ENCODE measurements at places on chromosomes 12 and 14.
A peak's percentile ranks its signal among the peaks of the same experiment; 100 is the strongest.

GRCh38 chr12:24084800-24085199, 135.3 kb upstream of the SOX5 start:
- no peak for DNase-seq

GRCh38 chr12:102682366-102683289, 202.3 kb upstream of the IGF1 start:
- DNase-seq = no peak

DNA sequence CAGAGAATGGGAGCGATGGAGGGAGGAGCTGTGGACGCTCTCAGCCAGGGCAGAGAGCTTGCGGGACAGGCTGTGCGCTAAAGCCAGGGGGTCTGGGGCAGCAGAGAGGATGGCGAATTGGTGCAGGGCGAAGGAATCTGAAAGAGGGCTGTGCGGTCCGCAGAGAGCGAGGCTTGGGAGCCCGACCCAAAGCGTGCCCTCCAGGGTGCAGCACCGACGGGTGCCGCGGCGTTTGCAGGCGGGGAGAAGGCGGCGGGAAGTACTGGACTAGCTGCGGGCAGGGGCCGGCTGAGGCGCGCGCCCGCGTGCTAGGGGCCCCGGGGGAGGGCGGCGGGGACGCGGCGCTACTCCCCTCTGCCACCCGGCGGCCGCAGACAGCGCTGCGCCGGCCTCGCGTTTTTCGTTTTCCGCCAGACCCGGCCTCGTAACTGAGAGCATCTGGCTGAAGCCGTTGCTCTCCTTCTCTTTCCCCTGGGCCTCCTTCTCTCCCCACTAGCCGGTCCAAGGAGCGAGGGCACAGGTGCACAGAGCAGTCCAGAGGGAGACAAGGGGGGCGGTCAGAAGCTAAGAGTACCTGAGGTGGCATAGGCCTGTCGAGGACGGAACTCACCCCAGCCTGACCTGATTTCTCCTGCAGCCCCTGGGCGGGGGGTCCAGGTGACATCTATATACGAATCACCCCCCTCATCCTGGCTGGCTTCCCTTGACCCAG, 24.9 kb downstream of the SLC6A12 start:
- peak; percentile 64 for DNase-seq

DNA sequence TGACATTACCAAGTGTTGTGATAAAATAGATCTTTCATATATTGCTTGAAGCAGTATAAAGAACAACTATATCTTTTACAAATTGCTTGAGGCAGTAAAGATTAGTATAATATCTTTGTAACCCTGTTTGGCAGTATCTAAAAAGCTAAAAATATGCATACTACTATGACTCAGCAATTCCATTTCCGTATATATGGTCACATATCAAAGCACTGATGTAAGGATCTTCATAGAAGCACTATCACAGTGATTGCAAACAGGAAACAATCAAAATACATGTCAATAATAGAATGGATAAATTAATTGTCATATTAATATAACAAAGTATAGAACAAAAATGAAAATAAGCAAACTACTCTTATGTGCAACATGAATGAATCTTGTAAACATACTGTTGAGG, 158.4 kb upstream of the IGF1 start:
- DNase-seq = peak; percentile 66

GRCh38 chr12:121916719-121917118, 1.7 kb upstream of the CFAP251 start:
- no peak for DNase-seq

Data from EL (cell line).